ENCODE measurements at places on chromosomes 6 and 20. TPM values are rescaled to one million over a fixed set of nuclear protein-coding genes. Genes with fewer than 3 reads are reported as not detected.

- no peak for DNase-seq
Measured at GRCh38 chr6:111776236-111777221, 96.7 kb downstream of the FYN start.

GRCh38 chr6:155223646-155224451 lies 40.0 kb upstream of the CLDN20 start:
- DNase-seq = no peak

- no peak for DNase-seq
Measured at GRCh38 chr20:54029176-54029575, 41.2 kb downstream of the BCAS1 start.

MUCL3 gene
- polyA plus RNA-seq = 0.12 TPM

DNA sequence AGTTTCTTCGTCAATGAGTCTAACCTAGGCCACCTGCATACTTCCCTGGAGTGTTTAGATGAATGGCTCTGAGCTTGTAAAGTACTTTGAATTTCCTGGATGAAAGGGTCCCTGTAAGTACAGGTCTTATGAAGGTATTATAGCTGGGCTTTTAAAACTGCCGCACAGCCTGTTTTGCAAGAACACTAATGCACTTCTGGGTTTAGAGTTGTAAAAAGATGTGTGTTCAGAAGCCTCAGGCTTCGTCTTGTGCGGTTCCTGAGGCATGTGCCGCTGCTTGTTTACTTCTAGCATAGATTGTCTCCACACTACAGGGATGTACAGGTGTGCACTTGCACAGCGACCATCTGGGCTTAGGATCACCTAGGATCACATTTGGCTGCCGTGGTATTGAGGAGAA lies 324.5 kb downstream of the SOX4 start:
- no peak for DNase-seq

MCCD1 gene
- not detected for polyA plus RNA-seq

DNA sequence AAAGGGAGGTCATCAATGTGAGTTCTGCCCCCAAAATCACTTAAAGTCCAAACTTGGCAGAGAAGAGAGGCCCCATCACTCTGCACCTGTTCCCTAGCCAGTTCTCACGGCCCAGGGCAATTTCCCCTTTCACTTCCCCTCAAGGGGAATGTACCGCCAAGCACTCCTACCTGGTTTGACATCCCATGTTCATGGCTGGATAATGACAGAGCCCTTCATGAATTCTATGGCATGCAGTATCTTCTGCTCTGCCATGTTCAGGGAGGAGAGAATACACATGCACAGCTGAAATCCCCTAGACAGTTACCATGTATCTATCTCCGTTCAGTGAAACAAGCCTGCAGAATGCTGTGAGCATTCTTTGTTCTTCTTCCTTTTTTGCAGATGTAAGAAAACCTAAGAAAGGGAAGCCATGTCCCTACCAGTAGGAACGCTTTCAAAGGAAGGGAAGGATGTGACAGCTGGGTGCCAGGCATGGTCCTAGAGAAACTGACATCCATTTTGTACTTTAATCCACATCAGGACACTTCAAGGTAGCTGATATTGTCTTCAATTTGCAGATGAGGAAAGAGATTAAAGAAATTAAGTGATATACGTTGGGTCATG lies 79.8 kb upstream of the ARID1B start:
- DNase-seq = no peak

- peak; percentile 57 for DNase-seq
Measured at GRCh38 chr6:151087861-151088598, 151.7 kb upstream of the AKAP12 start.

CD40 gene
- 0.75 TPM for polyA plus RNA-seq

DNA sequence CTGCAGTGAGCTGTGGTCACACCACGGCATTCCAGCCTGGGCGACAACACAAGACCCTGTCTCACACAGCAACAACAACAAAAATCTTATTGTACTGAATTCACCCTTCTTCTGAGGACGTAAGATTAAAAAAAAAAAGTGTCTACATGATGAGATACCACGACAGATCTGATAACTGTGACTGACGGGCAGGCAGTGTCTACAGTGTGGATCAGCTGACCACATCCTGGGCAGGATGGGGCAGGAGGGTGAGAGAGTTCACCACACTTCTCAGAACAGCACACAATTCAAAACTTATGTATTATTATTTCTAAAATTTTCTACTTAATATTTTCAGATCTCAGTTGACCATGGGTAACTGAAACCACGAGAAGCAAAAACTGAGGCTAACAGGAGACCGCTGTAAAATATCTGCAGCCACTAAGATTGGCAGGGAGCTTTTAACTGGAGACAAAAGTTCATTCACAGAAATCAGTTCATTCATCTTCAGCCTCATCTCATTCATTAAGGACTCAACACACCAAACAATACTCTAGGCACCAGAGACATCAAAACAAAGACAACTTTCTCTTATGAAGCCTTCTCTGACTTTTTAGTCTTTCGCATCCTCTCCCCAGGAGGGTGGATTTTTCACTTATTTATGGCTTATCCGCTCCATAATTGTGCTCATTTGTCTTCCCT lies 15.7 kb upstream of the NHSL1 start:
- no peak for DNase-seq

GRCh38 chr6:73129653-73130443 lies 95.4 kb downstream of the KHDC1L start:
- peak; percentile 84 for DNase-seq

DNA sequence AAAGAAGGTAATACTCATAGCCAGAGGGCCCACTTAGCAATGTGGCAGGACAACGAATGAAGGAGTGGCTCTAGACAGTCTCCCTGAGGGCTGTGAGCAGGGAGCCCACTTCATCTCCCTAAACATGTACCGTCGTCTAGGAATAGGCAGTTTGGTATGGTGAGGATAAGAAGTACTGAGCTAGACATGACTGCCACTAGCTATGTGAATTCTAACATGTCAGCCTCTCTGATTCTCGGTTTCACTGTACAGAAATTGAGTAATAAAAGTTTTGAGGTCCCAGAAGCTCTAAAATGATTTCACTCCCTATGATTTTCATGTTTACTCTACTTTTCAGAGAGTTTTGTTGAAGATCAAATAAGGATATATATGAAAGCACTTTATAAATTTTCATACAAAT lies 107.1 kb downstream of the AHI1 start:
- DNase-seq = no peak

GRCh38 chr20:53964067-53964466 lies 106.3 kb downstream of the BCAS1 start:
- DNase-seq = no peak

- no peak for DNase-seq
Measured at GRCh38 chr6:136822046-136822375, 381 bp upstream of the PEX7 start.

DNA sequence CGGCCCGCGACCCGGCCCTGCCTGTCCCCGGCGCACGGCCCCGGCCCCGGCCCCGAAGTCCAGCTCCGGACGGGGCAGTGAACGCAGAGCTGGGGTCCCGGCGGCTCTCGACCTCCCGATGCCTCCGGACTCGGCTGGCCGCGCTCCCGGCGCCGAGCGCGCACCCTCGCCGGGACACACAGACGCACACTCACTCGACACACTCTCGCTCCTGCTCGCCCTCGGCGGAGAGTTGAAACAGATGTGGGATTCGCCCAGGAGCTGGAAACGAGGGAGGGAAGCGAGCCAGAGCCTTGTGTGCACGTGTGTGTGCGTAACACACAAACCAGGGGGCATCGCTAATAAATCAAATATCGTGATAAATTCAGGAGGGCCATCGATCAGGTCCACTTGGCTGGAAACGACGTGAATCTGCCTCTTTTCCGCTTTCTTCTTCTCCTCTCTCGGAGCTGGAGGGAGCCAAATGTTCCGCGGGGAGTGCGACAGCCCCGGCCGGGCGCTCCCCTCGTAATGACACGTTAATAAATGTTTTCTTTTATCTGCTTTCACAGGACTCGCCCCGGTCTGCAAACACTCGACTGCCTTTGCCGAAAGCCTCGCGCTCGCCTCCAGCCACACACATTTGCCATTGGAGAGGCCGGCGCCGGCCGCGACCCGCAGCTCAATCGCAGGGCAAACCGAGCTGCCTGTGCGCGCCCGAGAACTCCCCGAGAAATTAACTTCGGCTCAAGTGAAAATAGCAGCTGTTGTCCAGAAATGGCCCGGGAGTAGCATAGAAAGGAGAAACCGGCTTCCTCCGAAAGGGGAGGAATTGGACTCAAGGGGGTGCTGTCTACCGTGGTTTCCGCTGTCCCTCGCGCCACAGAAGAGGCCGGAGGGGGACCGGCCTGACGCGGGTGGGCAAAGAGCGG lies 828 bp upstream of the SULF2 start:
- peak; percentile 85 for DNase-seq

CDH26 gene
- 0.38 TPM for polyA plus RNA-seq

DNA sequence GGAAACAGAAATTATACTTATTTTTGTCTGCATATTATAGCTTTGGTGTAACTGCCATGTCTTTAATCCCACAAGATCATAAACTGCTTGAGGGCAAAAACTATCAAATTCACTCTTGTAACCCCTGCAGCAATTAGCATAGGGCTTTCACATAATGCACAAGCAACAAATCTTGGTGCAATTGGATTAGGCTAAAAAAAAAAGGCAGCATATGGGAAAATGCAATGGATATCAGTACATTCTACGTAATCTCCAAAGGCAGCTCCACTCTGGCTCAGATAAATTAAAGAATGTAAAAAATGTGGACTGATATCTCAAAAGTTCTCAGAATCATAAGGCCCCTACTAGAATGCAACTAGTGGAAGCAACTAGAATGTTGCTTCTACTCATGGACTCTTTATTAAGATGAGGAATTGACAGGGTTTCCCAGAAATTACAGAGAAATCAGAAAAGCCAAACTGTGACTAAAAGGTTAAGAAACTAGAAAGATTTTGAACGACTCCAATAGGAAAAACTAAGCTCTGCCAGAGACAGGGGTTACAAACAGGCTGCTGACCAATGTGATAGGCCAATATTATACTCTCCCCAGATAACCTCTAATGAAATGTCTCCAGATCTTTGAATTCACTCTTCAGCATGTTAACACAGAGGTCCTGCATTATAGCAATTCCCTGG lies 55.0 kb downstream of the FILIP1 start:
- peak; percentile 73 for DNase-seq

DNA sequence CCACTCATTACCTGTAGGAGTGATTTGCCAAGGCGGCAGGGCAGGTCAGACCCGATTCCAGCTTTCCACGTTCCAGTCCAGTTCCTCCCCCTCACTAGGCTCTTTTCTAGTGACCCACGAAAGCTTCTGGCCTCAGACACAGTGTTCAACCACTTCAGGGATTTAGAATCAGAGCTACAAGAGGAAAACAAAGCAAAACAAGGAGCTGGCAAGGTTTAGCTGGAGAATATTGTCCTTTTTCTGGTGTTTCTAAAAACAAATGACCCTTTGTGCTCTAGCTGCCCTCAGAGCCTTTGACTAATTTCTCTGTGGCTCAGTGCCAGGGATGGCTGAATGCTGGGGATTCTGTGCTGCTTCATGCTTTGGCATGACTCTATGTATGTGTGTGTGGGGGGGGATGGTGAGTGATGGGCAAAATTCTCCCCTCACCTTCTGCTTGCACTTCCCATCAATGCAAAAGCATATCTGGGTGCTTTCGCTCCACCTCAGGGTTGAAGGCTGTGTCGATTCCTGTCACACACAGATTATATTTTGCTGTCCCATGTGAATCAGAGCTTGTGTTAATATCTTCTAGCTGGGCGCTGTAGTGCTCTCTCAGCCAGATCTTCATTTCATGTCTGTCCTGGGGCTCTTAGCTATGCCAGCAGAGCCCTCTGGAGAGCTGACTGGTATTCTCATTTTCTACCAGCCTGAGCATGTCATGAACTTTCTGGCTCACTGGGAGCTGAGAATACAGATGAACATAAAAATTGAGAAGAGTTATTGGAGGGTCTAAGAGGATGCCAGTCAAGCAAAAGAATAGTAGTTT lies 19.3 kb upstream of the NEDD9 start:
- peak; percentile 87 for DNase-seq

DNA sequence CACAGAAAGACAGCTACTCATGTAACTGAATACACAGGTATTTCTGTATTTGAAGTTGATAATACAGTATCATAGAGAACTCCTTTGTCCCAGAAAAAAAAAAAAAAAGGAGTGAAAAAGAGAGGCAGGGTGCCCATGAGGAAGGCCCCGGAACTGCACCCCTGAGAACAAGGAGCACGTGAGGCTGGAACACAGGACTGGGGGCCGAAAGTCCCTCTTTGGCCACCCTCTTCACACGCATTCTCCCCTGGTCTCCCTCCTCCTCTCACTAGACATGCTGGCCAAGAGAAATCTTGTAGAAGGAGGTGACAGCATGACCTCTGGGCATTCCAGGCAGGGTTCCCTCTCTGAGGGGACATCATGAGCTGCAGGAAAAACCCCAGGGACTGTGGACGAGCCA lies 62.7 kb upstream of the TRAF3IP2 start:
- no peak for DNase-seq

SLC4A11 gene
- polyA plus RNA-seq = 0.54 TPM

LINC00237 gene
- polyA plus RNA-seq = not detected

SLC17A9 gene
- polyA plus RNA-seq = 4.1 TPM

DNA sequence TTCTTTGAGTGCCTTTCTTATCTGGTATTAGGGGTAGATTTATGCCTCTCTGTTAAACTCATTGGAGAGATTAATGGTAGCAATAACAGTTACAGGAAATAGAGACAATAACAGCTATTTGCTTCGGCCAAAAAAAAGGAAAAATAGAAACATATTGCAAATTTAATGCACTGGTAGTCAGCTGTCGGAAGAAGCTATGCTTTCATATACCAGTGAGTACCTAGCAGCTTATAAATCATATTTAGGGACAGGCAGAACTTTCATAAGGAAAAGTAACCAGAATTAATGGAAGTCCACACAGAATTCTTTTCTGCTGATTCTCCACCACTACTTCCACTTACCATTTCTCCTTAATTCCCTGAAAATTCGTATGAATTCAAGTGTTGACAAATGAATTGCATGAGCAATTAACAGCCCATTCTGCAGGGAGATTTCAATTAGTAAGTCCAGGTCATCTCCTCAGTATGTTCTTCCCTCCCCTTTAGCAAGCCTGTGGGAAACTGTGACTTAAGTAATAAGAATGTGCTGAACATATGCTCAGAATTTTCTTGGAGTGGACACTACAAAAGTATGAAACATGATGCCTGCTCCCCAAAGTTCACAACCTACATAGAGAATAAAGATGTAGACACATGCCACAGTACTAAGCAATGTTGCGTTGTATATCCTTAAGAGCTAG lies 196.7 kb upstream of the KCNQ5 start:
- no peak for DNase-seq

ZSCAN31 gene
- 3.8 TPM for polyA plus RNA-seq

DNA sequence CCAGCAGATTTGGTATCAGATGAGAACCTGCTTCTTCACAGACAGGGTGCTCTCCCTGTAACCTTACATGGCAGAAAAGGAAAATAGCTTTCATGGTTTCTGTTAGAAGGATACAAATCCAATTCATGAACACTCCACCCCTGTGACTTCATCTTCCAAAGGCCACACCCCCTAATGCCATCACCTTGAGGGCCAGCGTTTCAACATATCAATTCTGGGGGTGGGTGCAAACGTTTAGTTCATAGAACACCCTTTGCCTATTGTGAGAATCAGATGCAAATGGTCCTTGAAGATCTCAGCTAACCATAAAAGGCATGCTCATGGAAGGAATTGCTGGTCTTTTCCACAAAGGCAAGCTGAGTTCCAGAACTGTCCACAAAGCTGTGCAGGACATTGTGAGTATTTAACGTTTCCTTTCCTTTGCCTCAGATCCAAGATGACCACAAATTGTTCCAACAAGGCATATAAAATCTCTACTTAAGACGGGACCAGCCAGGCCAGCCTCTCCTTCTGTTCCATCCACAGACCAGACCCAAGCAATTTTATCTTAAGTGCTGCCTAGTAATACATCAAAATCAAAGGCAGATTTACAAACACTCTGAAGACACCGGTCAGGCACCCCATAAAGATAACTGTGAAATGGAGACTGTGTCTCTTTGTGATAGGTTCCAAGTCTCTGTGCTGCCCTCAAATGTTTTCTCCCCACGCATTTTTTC lies 34.7 kb upstream of the SSTR4 start:
- no peak for DNase-seq

GRCh38 chr6:81773887-81774286 lies 21.4 kb upstream of the TENT5A start:
- DNase-seq = no peak

Data from cardiac muscle cell (in vitro differentiated cells and primary cell).